ENCODE measurements at places on chromosomes 5 and 9. TPM values are rescaled to one million over a fixed set of nuclear protein-coding genes. Genes with fewer than 3 reads are reported as not detected.

RNF183 gene
- 0.20 TPM for total RNA-seq

KLF4 gene
- total RNA-seq: 2.9 TPM

AGXT2 gene
- total RNA-seq: 50.8 TPM

HAPLN1 gene
- total RNA-seq: not detected

TOR1B gene
- total RNA-seq: 18.7 TPM

NPR3 gene
- 3.5 TPM for total RNA-seq

GRCh38 chr5:32332966-32333365, 20.2 kb upstream of the MTMR12 start:
- no peak for DNase-seq

DNA sequence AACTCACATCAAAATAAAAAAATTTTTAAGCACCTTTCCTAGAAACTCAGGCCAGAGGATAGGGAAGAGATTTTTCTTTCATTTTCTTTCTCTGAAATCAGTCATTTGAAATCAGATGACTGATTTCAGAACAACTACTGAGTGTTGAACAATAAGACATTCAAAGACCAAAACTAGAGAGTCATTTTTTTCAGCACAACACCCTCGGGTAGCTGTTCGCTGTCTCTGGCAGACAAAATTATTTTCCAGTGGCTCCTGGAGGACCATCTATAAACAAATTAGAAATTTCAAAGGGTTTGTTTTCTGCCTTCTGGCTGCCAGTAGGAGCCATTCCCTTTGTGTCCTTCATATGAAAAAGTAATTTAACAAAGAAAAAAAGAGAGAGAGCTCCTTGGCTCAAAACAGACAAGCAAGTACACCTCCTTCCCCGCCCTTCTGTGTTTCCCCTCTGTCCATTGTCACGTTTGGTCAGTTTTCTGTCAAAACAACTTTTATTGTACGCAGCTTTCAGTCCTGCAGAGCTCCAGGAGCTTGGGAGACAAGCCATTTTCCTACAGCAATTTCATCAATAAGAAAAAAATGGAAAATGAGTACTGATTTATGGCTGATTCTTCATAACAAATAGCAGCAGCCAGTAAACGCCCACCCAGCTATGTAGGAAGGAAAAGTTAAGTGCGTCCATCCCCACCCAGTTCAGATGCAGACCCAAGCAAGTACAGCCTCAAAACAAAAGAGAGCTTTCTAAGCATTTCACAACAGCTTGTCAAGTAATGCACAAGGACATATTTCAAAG, 405.2 kb downstream of the ZNF608 start:
- no peak for DNase-seq

DNA sequence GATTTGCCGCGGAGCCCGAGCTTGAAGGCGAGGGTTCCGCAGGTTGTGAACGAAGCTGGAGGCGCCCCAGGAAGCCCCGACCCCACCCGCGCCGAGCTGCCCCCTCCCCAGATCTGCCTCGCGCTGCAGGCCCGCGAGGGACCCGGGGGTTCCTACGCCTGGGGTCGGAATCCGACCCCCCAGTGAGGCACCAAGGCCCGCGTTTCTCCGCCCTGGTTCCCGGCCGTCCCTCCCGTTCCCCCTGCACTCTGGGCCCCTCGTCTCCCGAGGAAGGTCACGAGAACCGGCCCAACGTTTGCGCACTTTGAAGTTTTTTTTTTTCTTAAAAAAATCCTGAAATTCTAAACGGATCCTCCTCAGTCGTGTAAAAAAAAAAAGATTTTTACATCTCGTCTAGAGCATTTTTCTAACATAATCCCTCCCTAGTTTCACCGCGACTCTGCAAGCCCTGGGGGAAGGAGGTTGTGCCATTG, 880 bp upstream of the GFPT2 start:
- no peak for DNase-seq

- no peak for DNase-seq
Observed at GRCh38 chr5:91224969-91225368, 158.1 kb downstream of the ARRDC3 start.

DNA sequence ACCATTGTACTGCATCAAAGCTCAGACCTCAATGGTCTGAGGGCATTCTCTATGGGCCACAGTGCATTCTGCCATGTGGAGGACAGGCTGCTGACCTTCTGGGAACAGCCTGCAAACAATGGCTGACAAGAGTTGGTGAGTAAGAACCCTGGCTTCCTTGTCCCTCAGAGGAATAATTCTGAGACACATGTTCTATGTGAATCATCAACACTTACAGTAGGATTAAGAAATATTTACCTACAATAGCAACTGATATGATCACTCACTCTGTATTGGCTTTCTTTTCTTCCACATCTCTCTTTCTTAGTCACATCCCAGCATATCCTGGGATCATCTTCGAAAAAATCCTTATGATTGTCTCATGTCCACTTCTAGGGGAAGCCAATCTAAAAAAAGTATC, 306.5 kb upstream of the ITGA1 start:
- no peak for DNase-seq

DNA sequence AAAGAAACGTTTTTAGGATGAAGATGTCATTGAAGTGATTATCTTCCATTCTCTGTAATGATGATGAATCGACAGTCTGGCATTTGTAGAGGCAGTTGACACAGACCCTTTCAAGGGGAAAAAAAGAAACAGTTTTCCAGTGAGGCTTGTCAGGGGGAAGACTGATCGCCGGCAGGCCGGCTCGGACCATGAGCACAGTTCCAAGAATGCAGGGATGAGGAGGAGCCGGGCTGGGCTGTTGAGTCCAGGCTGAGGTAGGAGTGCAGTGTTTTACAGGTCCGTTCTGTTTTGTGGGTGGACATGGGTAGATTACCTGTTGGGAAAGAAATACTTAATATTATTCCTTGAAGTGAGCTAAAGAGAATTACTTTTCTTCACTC, 194.6 kb downstream of the AOPEP start:
- DNase-seq: no peak

DNA sequence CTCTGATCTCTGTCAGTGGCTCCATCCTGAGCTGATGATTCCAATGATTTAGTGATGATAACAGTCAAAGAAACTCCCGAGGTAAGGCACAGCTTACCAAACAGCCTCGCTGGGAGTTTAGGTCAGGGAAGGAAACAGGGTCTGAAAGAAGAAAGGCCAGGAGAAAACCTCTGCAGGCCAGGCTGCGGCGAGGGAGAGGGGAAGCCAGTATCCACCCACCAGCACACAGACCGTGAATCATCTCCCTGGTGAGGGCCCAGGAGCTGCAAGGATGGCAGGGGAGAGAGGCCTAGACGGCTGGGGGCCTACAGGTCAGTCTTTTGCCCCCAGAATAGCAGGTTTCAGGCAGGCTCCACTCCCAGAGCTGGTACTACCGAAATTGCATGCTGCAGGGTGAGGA, 590.5 kb downstream of the CCDC171 start:
- no peak for DNase-seq

- DNase-seq: no peak
Observed at GRCh38 chr9:134060546-134060945, 7.3 kb downstream of the BRD3 start.

DNA sequence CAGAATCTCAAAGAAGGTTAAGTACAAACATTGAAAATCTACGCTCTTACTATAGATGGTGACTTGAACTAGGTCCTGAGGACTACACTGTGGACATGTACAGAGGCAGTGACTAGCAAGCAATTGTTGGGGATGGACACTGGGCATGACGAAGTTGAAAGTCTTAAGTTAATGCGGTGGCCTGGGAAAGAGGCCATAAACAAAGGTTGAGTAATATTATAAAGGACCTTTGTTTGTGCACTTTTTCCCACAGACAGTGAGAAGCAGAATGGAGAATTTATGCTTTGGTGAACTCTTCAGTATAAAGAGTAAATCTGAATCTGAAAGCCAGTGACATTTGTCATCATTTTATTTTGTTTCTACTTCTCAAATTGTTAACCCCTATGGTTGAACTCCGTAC, 15.3 kb downstream of the ALDH1A1 start:
- no peak for DNase-seq

DNA sequence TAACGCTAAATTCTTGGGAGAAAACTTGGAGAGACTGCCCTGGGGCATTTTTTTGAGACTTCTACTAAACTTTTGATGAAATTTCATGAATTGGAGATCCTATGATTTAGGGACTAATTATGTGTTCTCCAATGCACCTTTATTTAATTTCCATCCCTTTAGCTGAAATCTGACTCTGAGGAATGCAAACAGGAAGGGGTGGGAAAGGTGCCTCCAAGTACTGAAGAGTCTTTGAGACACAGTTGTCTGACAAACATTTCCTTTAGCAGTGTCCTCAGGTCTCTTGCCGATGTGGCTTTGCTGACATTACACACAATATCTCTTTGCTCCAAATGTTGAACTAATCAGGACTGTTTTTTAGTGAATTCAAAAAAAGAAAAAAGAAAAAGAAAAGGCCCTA, 76.9 kb downstream of the LIX1 start:
- DNase-seq: no peak

DNA sequence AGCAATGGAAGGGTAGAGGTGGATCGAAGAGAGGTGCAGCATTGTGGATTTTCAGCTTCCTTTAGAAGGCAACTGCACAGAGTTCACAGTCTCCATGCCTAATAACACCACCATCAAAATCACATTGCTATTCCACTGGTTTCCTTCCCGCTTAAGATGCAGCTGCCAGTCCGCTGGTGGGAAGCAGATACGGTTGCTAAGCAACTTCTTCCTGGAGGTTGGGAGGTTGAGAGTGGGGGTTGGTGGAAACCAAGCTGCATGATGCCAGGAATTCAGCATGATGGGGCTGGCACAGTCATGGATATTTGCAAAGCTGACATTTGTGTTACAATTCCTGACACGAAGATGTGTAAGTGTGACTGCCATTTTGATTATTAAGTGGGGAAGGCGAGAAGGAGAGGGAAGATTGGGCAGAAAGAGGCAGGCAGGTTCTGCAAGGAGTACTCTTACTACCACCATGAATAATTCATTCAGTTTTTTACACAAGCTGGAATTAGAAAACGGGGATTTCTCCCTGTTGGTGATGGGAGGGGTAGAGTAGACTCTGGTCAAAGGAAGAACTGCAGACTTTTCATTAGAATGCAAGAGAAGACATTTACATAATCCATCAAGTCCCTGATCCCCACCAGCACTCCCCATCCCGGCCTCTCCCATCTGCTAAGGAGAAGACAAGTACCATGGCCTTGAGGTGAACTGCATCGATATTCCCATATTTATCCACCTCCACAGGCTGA, 87.5 kb downstream of the GLDC start:
- DNase-seq: no peak

- DNase-seq: no peak
Observed at GRCh38 chr5:163773226-163773625, 267.8 kb downstream of the MAT2B start.

DNA sequence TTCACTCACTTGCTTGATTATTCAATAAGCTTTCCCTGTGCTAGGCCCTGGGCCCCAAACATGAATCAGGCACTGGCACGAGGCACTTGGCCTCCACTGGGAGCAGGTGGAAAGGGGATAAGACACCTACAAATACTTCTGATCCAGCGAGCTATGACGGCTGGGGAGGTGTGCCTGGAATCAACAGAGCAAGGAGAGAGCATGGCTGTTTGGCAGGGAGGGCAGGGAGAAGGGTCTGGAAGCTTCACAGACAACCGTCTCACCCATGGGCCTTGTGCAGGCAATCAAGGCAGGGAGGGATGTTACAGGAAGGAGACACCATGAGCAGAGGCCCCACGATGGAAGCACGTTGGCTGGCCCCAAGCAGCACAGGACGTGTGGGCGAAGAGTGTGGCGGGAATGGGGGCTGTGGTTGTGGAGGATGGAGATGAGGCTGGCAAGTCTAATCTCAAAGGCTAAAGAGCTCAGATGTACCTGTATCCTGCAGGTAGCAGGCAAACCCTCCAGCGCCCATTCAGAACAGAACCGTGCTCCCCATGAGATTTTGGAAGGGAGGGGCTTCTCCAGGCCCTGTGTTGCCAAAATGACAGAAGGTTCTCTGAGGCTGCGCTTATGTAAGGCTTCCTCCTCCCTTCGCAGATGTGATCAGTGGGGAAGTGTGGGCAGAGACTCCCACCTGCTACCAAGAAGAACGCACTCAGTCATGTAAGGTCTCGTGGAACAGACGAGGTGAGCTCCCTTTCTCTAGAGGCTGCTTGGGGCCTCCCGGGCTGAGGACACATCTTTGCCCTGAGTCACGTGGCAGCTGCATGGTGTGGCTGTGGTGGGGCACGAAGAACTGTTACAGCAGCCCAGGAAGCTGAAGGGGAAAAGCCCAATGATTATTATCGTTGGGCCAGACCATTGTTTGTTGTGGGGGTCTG, 189.7 kb downstream of the DAB2IP start:
- peak; percentile 22 for DNase-seq

DNA sequence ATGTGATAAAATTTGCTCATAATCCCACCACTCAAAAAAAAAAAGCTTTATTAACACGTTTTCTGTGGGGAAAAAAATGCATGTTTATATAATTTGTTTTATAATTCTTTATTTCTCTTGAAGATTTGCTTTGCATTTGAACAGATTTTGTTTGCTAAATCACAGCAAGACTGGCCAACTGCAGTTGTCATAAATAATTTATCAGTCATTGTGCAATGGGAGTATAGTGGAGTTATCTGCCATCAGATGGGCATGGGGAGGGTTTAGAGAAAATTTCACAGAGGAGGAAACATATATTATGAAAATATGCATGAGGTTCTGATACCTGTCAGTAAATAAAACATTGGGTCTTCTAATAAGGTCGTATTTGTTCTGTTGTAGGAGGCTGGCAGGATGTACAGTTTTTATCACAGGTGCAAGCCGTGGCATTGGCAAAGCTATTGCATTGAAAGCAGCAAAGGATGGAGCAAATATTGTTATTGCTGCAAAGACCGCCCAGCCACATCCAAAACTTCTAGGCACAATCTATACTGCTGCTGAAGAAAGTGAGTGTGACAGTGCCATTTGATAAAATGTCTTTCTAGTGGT, 23.8 kb downstream of the HSDL2 start:
- no peak for DNase-seq

DNA sequence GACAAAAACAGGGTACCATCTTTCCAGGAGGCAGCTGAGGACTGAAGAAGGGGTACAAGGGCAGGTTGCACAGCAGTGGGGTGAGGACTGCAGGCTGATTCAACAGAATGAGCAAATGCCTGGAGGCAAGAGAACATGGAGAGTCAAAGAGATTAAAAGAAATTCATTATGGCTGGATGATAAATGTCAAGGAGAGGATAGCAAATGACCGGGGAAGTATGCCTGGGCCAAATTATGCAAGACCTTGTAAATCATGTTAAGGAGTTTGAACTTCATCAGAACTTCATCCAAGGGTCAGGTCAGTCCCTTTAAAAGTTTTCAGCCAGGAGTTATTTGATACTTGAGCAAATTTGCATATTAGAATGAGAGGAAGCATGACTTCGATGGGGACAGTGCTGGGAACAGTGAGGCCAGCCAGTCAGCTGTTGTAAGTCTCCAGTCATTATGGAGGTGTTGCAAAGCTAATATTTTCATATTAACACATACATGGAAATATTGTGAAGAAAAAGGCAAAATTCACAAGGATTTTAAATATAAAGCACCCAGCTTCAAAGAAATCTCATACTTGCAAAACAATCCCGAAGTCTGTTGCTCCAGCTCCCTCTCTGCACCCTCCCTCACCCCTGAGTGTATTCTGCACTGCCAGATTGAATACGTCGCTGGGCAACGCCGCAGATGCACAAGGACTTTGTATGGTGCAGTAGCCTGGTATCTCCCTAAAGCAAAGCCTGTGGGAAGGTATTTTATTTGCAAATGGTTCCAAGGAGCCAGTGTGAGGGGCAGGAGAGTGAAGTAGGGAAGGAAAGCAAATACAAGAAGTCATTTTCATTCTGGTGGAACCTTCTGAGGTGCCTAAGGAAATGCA, 509.8 kb upstream of the TLE4 start:
- DNase-seq: no peak

GRCh38 chr5:11903614-11904264, 507 bp downstream of the CTNND2 start:
- no peak for DNase-seq

GRCh38 chr5:136890431-136891148, 525.2 kb upstream of the TRPC7 start:
- no peak for DNase-seq
